Activated T-cell treated with anti-CD3 and anti-CD28 coated beads for 1 hour (primary cell): ENCODE measurements at places on chromosomes 13 and 19.

- DNase-seq: no peak
These were observed 63.5 kb downstream of the SIAH3 start for GRCh38 chr13:45788011-45788410.

GRCh38 chr13:100069278-100069677 lies 19.6 kb upstream of the PCCA start:
- DNase-seq: no peak

- no peak for DNase-seq
These were observed 153.8 kb downstream of the KCTD12 start for GRCh38 chr13:76732367-76732766.

DNA sequence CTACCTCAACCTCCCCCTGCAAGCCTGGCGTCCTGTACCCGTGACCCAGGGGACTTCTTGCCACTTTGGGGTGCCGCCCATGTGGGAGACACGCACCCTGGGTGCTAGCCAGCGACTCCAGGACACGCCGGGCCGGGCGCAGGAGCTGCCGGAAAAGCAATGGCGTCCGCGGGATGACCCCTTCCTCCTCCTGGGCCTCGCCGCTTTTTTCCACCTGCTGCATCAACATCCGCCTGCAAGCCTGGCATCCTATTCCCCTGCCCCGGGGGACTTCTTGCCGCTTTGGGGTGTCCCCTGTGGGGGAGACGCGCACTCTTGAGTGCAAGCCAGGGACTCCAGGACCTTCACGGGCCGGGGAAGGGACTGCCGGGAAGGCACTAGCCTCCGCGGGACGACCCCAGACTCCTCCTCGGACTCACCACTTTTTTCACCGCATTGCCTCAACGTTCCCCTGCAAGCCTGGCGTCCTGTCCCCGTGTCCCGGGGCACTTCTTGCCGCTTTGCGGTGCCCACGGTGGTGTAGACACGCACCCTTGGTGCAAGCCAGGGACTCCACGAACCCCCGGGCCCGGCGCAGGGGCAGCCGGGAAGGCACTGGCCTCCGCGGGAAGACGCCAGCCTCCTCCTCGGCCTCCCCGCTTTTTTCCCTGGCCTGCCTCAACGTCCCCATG lies 237.8 kb downstream of the TUBA3C start:
- DNase-seq: no peak

GRCh38 chr13:27170516-27171243 lies 931 bp downstream of the USP12 start:
- peak; percentile 26 for DNase-seq

DNA sequence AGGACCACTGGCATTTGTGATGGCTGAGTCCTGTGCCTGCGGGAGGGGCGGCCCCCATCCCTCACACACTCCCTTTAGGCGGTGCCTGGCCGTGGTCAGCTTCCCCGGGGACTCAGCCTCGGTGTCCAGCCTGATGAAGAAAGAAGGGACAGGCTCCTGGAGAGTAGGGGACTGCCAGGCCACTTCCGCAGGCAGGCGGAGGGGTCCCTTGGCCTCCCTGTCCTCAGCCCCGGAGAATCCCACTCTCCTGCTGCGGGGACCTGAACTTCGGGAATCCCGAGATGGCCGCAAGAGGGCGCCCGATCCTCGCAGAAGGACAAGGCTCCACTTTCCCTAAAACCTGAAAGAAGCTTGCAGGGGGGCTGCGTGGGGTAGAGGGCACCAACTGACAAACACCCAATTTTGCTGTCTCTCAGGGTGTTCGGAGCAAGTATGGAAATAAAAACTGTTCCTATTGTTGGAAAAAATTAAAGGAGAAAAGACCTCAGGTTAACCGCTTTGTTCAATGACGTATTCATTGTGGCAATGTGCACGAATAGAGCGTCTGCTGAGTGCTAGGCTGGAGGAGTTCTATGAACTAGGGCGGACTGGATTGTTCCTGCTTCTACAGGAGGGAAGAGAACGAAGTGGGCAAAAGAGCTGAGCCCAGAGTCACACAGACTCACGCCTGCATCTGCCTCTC lies 297.3 kb downstream of the ZNF536 start:
- peak; percentile 43 for DNase-seq
